Umbilical cord (tissue), 2 donors: ENCODE measurements at places on chromosomes 6 and 20. TPM values are rescaled to one million over a fixed set of nuclear protein-coding genes. Genes with fewer than 3 reads are reported as not detected.

- DNase-seq, result no peak
These were observed 196.1 kb downstream of the UBE3D start for GRCh38 chr6:82869493-82869892.

- DNase-seq, result no peak
These were observed 138.4 kb upstream of the STXBP5 start for GRCh38 chr6:147065786-147066185.

DNA sequence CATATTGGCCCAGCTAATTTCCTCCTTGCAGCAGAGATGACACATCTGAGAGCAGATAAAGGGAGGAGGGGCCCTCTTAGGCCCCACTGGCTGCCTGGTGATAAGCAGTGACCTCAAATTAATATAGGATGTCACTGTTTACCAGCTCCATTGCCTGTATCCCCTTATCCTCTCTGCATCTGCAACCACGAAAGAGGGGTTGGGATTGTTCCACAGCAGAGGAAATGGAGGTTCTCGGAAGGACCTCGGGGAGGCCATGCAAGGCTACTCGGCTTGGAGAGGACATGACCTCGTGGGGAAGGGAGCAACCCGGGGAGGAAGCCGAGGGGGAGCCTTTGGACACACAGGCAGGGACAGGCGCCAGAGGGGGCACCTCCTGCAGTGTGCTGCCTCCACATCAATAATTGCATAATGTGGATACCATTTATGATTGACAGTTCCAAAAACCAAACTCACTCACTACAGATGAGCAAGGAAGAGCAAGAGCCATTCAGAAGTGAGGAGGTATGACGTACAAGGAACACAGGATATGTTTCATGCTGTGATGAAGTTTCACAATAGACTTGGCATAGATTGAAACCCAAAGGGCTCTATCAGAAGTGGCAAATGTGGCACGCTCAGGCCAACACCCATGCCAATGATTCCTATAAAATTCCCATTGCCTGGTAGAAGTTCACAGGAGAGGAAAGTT lies 177.2 kb upstream of the RNF24 start:
- DNase-seq, result no peak

GRCh38 chr6:39007575-39007974 lies 41.0 kb upstream of the GLP1R start:
- DNase-seq, result no peak

- no peak for DNase-seq
These were observed 4.2 kb downstream of the CDK19 start for GRCh38 chr6:110810896-110811586.

GRCh38 chr6:28134015-28134414 lies 7.7 kb upstream of the ZKSCAN8 start:
- DNase-seq, result peak; percentile 19

DNA sequence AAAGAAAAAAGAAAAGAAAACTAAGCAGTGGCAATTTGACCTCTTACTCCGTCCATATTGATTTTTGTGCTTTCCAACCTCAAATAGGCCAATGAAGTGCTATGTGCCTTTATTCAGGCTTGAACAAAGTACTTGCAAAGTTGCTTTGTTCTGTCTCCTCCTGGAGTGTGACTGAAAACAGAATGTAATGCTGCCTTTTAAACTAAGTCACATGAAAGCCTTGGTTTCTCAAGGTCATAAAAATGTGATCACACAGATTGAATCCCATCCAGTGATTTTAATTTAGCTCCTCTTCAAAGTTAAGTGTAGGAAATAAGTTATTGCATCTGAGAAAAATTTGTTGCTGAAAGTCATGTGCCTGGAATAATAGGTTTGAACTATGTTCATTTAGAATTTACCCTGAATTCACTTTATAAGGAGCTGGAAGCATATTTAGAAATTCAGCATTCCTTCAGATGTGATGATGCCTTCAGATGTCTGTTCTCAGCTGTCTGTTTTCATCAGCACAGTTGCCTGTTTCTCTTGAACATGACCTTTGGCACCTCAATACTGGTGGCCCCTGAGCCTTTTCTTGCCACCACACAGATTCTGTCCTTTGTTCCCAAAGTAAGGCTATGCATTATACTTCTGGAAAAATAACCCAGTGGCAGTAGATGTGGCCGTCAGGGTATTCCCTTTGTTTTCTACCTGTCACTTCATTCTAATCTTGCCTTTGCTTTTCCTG lies 48.8 kb downstream of the KIZ start:
- DNase-seq, result peak; percentile 33

DNA sequence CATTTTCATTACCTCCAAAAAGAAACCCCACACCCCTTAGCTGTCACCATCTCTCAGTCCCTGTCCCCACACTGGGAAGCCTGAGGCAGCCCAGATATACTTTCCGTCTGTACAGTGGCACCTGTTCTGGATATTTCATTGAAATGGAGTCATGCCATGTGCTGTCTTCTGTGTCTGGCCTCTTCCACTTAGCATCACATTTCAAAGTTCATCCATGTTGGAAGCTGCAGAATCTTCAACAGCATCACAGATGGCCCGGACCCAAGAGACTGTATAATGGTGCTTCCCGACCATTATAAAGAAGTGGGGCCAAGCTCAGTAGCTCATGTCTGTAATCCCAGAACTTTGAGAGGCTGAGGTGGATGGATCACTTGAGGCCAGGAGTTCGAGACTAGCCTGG lies 58.4 kb downstream of the DLGAP4 start:
- no peak for DNase-seq

VSTM2L gene
- total RNA-seq, result not detected

DNA sequence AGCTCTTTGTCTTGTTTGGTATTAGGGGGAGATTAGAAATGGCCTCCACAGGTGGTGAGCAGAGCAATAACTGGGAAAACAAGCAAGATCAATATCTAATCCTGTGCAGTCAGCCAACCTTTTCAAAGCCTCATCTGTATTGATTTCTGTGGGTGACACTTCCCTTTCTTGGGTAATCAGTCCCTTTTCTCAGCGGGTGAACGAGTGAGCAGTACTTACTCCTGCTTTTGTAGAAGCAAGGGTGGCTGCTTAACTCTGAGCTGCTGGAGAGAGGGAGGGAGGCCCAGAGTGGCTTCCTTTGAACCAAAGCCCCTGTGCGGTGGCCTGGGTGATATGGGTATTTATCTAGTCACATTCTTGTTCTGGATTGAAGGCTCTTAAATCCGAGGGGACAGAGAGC lies 254.8 kb upstream of the CHD6 start:
- no peak for DNase-seq

GRCh38 chr20:18197382-18198070 lies 59.9 kb downstream of the KAT14 start:
- DNase-seq, result no peak

DNA sequence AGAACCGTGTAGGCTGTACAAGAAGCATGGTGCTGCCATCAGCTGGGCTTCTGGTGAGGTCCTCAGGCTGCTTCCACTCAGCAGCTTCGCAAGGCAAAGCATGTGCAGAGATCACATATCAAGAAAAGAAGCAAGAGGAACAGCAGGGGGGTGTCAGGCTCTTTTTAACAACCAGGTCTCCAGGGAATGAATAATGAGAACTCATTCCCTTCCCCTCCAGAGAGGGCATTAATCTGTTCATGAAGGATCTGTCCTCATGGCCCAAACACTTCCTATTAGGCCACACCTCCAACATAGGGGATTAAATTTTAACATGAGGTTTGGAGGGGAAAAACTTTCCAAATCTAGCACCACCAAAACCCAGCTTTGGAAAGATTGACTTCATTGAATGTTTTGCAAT lies 20.0 kb downstream of the GINM1 start:
- no peak for DNase-seq

UNC93A gene
- 0.72 TPM for total RNA-seq

- DNase-seq, result no peak
These were observed 48.8 kb downstream of the FLRT3 start for GRCh38 chr20:14288341-14289330.

OR2B6 gene
- total RNA-seq, result not detected

- DNase-seq, result no peak
These were observed 297.8 kb downstream of the ZFAND3 start for GRCh38 chr6:38117281-38117680.

GABRR1 gene
- total RNA-seq, result 0.24 TPM
